ENCODE measurements at places on chromosomes 2 and 18. TPM values are rescaled to one million over a fixed set of nuclear protein-coding genes. Genes with fewer than 3 reads are reported as not detected.

WNT6 gene
- total RNA-seq: not detected

VIT gene
- not detected for total RNA-seq

STPG4 gene
- not detected for total RNA-seq

MYO3B gene
- total RNA-seq: not detected

COL4A3 gene
- not detected for total RNA-seq

SP140 gene
- 2.0 TPM for total RNA-seq

PKDCC gene
- 52.9 TPM for total RNA-seq

GALNT14 gene
- 1.0 TPM for total RNA-seq

PROM2 gene
- 0.17 TPM for total RNA-seq

ODC1 gene
- total RNA-seq: 281 TPM

LYPD6 gene
- 4.5 TPM for total RNA-seq

INSIG2 gene
- total RNA-seq: 3.5 TPM

Measured in bronchus fibroblast of lung (primary cell).